ENCODE measurements at places on chromosomes 12 and 14.

DNA sequence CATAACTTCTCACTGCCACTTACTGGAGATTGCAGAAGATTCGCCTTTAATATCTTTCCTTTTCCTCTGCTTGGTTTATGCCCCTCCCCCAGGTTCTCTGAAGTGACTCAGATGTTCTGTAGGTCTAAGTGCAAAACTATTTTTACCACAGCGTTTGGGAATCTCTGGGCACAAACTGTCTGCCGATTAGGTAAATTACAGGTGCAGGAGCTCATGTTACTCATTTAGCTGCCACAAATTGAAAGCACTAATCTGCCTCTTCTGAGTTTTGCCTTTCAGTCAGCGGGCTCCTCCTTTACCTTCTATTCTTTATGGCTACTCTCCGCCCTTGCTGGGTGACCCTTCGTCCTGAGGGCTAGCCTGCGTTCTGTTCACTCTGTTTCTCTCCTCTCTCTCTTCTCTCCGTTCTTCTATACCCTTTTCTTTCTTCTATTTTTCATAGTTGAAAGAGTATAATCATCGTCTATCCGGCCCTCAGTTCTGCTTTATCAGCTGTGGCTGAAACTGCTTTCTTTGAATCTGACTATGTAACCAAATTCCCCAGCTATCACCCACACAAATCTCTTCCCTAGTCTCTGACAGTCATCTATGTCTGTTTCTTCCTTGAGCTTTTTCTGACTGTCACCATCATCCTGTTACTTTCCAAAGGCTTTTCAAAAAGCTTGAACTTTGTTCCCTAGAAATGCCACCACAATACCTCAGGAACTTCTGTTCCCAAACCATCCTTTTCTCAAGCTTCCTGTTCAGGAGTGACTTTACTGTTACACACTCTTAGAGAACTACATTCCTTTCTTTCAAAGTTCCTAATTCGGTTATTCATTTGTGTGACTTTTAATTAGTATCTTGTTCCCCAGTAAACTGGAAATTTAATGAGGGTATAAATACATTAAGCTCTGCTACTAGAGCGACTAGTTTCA lies 4.3 kb upstream of the MYF6 start:
- no peak for DNase-seq

DNA sequence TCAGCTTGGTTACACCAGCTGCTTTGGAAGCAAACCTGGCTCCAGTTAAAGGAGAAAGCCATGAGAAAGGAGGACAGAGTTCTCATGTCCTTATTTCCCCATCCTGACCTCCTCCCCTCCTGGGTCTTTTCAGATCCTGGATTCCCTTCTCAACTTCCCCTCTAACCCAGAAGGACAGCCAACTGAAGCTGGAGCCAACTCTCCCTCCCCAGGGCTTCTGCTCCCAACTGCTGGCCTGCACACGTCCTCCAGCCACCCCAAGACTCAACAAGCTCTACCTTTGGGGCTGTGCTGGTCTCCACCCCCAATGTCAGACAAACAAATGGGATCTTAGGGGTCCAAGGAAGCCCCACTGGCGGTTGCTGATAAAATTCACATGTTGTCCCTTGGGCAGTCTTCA lies 651.1 kb upstream of the TBX3 start:
- DNase-seq, result no peak

- DNase-seq, result no peak
Observed at GRCh38 chr12:103560604-103561101, 26.4 kb upstream of the STAB2 start.

- no peak for DNase-seq
Observed at GRCh38 chr12:123532019-123532418, 1.5 kb downstream of the RILPL1 start.

GRCh38 chr14:31297701-31298344 lies 90.2 kb upstream of the HECTD1 start:
- DNase-seq, result no peak

All from SK-N-SH (cell line).